ENCODE measurements at places on chromosomes 12 and 14. TPM values are rescaled to one million over a fixed set of nuclear protein-coding genes. Genes with fewer than 3 reads are reported as not detected.

Gene SLC25A29
- total RNA-seq = 123 TPM

Gene HHIPL1
- total RNA-seq = 2.3 TPM

Gene FGF23
- 0.25 TPM for total RNA-seq

Gene CLEC14A
- total RNA-seq = not detected

Gene SLCO1B1
- 0.21 TPM for total RNA-seq

Gene GPR68
- total RNA-seq = 0.14 TPM

Gene RILPL2
- total RNA-seq = 1.9 TPM

Gene SIX4
- total RNA-seq = 6.1 TPM

Gene VWF
- total RNA-seq = 0.21 TPM

Gene ERH
- 488 TPM for total RNA-seq

DNA sequence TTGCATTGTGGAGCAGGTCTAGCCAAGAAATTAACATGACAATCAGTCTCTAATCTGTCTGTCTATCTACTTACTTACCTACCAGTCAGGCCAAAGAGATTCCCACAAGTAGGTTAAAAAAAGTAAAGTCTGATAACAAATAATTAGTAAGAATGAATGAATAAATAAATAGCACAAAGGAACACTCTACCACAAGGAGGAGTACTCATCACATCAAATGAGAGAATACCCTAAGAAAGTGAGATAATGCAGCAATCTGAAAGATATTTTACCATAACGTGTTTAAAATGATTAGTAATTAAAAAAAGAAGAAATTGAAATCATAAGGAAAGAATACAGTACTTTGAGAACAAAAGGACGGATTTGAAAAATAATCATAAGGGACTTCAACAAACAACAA is 187.2 kb downstream of the SYNE2 start:
- no peak for DNase-seq

DNA sequence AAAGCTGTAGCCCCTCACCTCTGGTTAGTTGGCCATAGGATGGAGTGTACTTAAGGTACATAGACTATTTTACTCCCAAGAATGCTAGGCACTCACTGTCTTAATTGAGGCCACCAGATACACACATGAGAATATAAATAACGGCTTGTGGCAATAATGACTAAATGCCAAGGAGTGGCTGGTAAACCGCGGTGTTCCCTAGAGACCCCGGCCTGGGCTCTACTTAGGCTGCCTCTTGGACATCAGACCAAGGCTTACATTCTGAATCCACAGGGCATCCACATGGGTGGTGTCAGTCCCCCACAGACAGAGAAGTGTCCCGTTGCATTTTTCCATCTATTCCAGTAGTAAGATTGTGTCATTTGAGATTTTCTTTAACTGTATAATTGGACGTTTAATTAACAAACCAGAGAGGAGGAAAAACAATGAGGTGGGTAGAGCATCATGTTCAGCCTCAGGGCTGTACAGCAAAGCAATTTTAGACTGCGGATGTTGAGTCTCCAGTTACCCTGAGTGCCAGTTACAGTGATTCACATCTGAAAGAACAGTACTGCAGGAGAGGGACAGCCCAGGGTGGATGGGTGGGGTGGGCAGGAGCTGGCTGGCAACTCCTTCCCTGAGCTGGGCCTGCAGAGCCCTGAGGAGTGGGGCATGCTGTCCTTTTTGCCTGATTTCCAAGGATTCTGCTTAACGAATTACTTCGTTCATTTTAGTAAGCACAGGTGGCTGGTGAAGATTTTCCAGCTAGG is 20.5 kb downstream of the CKB start:
- no peak for DNase-seq

DNA sequence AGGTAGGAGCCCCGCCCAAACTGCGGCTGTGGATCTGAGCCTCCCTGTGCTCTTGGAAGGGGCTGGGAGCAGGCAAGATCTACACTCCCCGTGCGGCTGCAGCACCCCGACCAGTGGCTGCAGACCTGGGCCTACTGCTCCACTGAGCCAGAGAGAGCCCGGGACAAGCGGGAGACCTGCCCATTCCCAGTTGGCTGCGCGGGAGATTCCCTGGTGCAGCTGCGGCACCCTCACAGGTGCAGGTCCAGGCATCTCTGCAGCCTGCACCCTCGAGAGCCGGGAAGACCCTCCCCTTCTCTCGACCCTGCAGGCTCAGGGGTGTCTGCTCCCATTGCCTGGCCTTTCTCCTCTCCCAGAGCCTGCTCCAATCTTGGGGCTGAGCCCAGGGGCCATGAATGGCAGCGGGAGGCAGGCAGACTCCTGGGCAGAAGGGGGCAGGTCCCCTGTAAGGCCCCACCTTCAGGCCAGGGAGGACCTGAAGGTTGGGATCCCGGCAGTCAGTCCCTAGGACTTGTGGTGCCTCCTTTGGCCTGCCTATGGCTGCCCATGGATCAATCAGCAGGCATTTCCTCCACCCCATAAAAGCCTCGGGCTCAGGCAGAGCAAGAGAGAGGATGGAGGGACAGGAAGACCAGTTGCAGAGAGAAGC is 8.8 kb upstream of the A2M start:
- DNase-seq = no peak

DNA sequence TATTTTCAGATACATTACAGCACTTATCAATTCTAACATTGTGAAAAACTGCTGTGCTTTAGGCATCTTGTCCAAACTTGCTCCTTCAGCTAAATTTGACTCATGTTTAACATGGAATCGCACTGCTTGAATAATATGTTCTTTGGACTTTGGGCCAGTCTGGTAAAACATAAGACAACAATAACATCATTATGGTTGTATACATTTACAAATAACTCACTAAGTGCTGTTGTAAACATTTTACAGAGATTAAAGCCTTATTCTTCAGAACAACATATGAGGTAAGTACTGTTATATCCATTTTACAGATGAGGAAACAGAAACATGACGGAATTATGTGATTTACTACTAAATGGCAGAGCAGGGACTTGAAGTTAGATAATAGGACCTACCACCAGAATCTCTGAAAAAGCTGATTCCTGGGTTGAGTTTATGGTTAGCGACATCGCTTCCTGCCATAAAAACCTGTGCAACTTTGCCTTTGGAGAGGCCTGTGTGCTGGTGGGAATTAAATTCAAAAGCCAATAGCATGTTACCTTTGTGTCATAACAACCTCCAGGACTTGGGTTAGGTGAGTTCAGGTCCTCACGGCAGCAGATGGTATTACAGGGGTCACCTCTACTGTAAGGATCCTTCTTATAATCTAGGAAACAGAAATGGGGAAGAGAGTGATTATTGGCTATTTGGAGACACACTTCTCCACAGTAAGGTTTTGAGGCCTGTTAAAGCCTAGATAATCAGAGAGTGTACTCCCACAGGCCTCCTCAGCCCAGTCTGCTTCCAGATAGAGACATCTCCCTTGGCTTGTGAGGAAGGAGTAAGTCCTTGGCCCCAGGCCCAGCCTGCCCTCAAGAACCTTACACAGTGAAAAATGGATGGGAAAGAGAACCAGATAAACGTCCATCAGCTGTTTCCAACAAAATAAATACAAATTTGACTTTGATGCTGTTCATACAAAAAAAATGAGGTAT is 61.8 kb downstream of the PLBD1 start:
- no peak for DNase-seq

GRCh38 chr12:51683763-51684357 is 92.8 kb downstream of the SCN8A start:
- no peak for DNase-seq

- no peak for DNase-seq
These were observed 250.5 kb upstream of the FKBP4 start for GRCh38 chr12:2544230-2544629.

GRCh38 chr14:103127356-103127755 is 4.1 kb downstream of the TNFAIP2 start:
- no peak for DNase-seq

DNA sequence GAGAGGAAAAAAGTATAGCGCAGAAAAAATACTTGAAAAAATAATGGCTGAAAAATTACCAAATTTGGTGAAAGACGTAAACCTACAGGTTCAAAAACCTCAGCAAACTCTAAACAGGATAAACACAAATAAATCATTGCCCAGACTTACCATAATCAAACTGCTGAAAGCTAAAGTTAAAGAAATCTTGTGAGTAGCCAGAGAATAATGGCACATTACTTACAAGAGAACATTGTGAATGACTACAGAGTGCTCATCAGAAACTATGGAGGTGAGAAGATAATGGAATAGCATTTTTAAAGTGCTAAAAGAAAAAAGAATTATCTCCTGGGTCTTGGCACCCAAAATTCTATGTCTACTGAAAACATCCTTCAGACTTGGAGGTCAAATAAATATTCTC is 36.0 kb downstream of the ATF1 start:
- DNase-seq = no peak

DNA sequence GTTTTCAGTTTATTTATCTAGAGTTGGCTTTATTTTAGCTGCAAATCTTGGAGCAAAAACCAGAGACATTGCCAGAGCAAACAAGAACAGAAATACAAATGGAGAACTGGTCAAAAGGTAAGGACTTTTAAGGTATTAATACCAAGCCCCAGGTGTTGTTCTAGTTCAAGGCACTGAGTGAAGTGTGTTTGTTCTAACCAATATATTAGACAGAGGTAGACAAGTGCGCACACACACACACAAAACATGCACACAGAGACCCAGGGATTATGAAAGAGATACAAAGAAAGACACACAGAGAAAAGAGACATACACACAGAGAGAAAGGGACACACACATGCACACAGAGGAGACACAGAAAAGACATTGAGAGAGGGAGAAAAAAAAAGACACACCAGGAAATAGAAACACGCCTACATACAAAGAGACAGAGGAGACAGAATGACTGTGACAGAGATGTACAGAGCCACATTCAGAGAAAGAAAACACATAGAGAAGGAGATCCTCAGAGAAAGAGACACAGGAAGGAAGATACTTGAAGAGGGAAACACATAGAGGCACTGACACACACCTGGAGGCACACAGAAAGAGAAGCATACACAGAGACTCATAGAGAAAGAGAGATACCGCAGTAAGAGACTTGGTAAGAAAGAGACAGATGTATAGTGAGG is 50.2 kb downstream of the MIPOL1 start:
- DNase-seq = no peak

GRCh38 chr14:28303248-28303647 is 463.3 kb upstream of the FOXG1 start:
- no peak for DNase-seq

GRCh38 chr14:35875296-35875695 is 49.2 kb downstream of the BRMS1L start:
- DNase-seq = no peak

DNA sequence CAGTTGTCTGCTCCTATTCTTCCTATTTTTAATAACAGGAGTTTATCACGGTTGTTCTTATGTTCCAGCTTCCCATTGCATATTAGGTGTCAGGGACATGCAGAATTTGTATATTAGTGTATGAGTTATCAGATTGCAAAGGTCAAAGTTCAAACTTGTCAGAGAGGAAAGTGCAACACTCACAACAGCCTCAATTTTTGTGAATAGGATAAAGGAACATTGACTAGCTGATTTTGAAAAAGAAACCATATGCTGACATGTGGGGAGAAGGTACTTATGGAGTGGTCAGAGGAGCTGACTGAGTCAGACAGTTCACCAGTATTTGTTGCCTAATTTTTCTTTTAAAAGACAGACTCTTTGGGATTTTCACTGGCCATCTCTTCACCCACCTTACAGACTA is 222.1 kb downstream of the C12orf50 start:
- no peak for DNase-seq

DNA sequence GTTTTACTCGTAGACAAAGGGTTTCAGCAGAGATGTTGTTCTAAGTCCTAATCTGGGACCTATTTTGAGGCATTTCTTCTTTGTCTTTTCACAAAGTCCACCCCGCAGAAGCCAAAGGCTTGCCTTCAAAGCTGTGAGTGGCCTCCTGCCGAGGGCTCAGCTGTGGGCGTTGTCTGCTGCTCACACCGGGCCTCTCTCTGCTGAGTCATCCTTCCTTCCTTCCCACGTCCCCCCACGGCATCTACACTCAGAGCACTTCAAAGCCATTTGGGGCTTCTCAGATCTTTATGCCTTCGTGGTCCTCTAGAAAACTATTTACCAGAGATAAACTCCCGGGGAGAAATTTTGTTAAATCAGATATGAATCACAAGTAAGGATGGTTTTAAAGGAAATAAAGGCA is 115.9 kb upstream of the TMPO start:
- no peak for DNase-seq

DNA sequence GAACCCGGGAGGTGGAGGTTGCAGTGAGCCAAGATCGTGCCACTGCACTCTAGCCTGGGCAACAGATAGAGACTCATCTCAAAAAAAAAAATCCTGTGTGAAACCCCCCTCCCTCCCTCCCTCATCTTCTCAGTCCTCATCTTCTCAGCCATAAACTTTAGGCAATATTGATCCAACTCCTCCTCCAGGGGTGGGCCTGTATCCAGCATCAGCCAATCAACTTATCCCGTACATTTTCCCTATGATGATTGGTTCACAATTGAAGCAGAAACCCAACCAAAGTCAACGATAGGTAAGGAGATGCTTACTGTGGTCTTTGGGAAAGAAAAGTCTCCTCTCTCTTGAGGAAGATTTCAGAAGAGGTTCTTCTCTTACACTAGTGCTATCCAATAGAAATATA is 33.5 kb upstream of the CIT start:
- no peak for DNase-seq

- no peak for DNase-seq
These were observed 53.7 kb downstream of the TMTC2 start for GRCh38 chr12:82740129-82741000.

DNA sequence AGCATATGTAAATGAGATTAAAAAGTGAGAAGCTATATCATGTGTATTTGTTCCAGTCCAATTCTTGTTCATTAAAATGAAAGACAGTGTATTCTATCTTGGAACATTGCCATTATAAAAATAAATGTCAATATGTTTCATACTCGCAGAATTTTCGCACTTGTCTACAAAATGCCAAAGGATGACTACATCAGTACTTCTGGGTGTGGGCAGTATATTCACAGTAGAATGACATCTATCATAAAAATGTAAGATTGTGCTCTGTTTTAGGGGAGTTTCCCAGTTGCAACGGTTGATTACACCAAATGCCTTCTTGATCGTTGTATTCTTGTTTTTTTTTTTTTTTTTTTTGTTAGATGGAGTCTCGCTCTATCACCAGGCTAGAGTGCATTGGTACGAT is 292.3 kb upstream of the E2F7 start:
- no peak for DNase-seq

- DNase-seq = no peak
These were observed 24.2 kb downstream of the NINJ2 start for GRCh38 chr12:638953-639557.

DNA sequence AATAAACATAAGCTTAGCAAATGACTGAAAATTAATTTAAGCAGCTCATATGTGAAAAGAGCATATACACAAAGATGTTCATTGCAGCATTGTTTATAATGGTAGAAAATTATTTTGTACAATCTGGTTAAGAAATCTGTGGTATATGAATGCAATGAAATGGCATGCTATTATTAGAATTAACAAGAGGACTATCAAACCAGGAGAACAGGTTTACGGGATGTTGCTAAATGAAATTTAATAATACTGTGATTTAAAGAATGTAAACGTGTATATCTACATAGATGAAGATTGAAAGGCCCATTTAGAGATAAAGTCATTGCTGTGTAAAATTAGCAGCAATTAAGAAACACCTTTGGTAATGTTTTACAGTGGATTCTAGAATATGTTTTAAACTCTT is 70.5 kb downstream of the EID3 start:
- no peak for DNase-seq

GRCh38 chr14:52068615-52069306 is at the start of gene NID2:
Gene NID2, minus strand, starts transcription at chr14:52069059. Its CDS starts 65 bp downstream, at chr14:52068994.
- DNase-seq = peak; percentile 84

Data from neural crest cell (in vitro differentiated cells).